Inflammatory macrophage treated with lipopolysaccharide for 4 hours (primary cell): ENCODE measurements at places on chromosomes 1 and 21.

DNA sequence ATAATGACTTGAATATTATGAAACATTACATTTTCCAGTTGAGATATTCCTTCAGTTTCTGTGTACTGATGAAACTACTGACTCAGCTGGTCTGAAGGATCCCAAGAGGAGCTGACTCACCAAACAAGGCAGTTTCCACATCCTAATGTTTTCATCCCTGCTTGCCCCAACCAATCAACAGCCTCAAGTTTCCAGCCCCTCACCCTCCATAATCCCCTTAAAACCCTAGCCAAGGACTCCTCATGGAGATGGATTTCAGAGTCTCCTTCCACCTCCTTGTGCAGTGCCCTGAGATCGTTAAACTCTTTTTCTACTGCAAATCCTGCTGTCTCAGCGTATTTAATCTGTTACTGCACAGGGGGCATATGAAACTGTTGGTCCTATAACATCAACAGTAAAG is 83.1 kb upstream of the HAO2 start:
- peak; percentile 7 for DNase-seq

DNA sequence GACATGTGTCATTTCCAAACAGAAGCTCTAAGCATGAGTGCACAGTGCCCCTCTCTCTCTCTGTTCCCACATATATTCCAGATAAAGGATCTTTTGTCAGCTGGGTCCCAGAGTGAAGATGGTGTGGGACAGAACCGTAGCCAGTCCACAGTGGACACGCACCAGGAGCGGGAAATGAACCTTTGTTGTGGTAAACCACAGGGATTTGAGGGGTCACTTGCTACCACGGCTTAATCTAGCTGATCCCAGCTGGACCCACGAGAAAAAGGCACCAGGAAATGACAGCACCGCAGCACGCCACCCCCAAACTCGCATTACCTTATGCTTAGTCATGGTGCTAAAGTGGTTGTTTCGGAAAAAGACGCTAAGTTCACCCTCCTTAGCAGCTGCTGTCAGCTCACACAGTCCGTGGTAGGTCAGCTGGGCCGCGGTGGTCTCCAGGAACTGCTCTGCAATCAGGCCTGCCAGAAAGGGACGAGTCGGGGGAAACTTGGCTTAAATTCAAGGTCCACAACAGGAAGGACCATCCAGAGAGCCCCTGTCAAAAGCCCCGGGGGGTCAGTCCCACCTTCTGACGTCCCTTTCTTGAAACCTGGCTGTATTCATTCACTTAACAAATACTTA is 7.5 kb downstream of the MINDY1 start:
- peak; percentile 61 for DNase-seq

DNA sequence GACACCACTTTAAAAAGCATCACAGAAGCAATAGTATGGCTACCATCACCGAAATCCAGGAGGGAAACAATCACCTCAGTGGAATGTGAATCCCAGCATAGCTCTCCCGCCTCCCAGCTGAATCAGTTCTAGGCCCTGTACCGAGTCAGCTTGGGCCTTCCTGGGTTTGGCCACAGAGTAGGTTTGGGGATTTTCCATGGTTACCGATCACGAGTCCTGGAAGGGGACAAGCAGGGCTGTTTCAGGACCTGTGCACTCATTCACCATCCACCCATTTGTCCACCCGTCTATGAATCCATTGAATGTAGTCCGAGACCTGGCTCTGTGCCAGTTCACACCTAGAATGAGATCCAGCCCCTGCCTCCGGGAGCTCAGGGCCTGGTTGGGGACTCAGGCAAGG is 94.2 kb downstream of the ARHGEF10L start:
- DNase-seq = peak; percentile 54

- DNase-seq = peak; percentile 34
Observed at GRCh38 chr1:204975568-204976235, 67.3 kb upstream of the CNTN2 start.

DNA sequence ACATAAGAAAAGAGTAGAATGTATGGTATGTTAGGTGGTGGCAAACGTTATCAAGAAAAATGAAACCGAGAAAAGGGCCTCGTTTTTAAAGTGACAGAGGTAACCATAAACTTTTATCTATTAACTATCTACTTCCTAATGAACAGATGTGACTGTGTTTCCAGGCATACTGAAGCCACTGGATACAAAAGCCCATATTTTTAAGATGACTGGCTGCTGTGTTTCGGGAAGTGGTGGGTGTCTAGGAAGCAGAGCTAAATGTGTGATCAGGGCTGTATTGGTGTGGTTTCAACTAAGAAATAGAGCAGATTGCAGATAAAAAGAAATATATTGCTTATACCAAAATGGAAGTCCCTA is 71.8 kb downstream of the CHRM3 start:
- DNase-seq = peak; percentile 3

GRCh38 chr1:216346526-216346925 is 76.7 kb downstream of the USH2A start:
- DNase-seq = no peak

DNA sequence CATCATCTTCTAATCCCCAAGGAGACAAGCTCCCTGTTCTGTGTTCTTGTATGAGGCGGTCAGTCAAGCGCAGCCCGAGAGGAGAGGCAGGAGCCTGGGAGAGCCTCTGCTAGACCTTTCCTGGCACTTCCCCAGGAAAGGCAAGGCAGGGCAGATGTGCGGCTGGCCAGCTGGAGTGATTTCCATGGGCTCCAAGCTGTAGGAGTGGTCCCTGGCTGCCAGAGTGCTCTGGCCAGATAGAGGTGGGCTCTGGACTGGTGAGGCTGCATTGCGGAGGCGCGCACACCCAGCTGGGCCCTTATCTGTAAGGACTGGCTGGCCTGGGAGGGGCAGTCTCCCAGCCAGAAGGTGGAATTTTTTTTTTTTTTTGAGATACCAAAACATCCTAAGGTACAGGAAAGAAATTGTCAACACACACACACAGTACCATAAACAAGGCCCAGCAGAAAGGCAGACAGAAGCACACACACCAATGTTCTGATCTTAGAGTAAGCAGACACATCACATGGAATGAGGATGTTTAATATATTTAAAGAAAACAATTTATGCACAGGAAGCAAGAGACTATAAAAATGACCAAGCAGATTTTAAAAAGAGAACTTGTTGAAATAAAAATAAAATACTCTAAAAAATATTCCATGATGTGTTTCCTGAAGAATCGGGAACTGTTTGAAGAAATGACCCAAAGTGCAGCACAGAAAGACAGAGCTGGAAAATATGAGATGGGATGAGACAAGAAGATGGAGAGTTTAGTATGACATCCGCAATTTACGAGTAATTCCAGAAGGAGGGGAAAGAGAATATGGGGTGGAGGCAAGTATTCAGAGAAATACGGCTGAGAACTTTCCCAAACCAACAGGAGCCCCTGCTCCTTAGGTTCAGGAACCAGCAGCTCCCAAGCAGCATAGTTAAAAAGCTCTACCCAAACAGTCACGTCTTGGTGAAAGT is 13.4 kb downstream of the IBA57 start:
- no peak for DNase-seq

GRCh38 chr1:87464022-87464490 is 135.4 kb downstream of the LMO4 start:
- DNase-seq = no peak

GRCh38 chr1:9410737-9411297 is 118.1 kb downstream of the SPSB1 start:
- no peak for DNase-seq

- no peak for DNase-seq
Observed at GRCh38 chr1:161388639-161389038, 21.0 kb upstream of the CFAP126 start.

- no peak for DNase-seq
Observed at GRCh38 chr1:8669606-8670335, 147.7 kb downstream of the RERE start.

DNA sequence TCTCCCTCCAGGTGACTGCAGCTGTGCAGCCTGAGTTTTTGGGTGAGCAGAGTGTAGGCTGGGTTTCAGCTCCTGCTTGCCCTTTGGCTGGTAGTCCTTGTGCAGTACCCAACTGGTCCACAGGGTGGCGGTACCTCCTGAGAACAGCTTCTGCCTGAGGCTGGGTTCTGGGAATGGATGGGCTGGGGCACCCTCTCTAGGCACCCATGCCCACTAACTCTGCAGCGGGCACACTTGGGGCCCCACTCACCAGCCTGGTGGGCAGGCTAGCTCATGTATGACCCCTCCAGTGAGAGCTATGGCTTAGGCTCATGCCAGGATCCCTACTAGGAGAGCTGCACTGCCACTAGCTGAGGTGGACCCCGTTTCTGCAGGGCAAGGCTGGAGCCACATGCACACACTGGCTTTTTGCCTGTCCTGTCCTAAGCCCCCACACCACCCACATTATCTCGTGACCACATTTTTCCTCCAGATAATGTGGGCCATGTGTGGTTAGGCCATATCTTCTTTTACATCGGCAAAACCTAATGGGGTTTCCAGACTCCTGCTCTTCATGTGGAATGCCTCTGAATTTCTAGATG is 15.5 kb upstream of the GSTM4 start:
- DNase-seq = peak; percentile 77

DNA sequence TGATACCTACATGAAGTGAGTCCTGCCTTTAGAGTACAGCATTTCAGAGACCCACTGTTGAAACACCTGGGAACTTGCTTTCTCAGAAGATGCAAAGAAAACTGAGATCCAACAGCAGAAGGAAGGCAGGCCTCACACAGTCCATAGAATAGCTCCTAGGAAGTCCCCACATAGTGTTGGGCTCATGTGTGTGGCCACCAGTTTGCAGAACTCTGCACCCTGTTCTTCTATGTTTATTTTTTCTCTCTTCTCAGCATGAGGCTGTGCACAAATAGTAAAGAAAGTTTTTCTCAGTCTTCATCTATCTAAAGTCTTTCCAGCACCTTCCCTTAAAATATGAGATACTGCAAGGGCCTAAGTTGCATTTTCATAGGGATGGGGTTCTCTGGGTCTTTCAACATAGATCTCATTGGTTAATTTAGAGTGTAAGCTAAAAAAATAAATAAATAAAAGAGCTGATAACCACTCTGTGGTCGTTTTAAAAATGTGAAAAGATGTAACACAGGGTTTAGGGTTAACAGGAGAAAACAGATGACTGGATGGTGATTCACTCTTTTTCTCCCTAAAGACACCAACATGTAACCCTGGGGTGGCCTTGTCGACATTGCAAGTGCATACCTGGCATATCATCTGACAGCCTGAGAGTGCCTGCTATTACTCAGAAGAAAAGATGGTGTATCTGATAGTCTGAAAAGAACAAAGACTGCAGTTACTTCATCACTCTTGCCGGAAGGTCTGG is 94.6 kb downstream of the ZC3H11B start:
- DNase-seq = no peak

- no peak for DNase-seq
Observed at GRCh38 chr1:61426885-61427284, 298.1 kb downstream of the TM2D1 start.

DNA sequence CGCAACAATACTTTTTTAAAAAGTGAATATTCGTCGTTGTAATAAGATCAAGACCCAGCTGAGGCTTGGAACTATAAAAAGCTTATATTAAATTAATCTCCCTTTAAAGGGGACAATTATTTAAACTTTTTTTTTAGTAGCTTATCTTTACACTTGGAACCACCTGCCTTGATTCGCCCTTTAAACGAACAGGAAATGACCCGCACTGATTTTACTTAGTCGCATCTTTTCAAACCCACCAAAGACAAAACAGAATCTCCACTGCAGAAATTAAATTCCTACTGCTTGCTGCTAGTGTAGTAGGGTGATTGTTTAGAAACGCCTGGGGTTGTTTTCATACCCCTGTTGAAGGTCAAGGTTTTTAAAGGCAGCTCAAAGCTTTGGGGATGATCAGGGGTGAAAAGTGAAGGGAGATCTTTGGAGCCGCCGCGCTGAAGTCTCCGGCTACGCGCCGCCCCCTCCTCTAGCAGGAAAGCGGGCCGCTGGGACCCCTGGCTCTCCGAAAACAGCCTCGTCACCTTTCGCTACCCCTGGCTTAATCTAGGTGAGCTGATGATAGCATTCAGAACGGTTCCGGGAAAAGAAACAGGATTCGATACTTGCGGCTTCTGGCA is 163.4 kb downstream of the RUNX1 start:
- no peak for DNase-seq

GRCh38 chr1:183093066-183093668 is 69.9 kb downstream of the LAMC1 start:
- no peak for DNase-seq

DNA sequence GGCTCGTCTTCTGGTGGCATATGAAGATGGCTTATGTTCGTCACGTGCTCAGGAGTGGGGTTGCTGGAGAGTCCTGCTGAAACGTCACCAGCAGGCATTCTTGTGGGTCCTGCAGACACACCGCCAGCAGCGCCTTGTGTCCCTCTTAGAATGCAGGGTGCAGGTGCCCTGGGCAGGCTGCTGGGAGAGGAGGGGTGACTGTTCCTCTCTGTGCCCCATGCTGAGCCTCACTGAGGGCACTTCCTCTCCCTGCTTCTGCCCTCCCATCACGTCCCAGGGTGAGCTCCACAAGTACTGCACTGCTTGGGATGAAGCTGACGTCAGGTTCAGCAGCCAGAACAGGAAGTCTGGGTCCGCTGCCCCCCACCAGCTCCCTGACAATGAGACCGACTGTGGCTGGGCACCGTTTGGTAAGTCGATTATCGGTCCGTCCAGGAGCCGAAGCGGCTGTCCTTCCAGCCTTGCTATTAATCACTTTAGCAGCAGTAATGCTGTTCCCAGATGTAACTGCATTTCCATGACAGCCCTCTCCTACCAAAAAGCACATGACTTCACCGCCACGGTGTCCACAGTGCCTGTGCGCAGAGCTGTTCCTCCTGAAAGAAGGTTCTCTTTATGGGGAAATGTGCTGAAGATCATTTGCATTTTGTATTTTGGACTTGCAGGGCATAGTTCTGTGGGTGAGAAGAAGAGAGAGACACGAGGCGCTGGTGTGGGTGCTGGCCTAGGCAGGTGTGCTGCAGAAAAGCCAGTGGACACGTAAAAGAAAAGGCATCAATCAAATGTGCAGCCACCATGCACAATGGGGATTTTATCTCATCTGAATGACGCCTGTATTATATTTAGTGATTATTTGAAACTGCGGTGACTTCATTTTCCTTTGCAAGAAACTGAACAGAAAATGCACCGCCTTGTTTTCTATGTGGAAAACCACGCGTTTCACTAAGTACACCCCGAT is 21.0 kb downstream of the SLC37A1 start:
- peak; percentile 70 for DNase-seq
